ENCODE measurements at places on chromosomes 2 and 18.
A peak's percentile ranks its signal among the peaks of the same experiment; 100 is the strongest.

- peak; percentile 23 for DNase-seq
These were observed 3.5 kb upstream of the EMILIN1 start for GRCh38 chr2:27074738-27075565.

DNA sequence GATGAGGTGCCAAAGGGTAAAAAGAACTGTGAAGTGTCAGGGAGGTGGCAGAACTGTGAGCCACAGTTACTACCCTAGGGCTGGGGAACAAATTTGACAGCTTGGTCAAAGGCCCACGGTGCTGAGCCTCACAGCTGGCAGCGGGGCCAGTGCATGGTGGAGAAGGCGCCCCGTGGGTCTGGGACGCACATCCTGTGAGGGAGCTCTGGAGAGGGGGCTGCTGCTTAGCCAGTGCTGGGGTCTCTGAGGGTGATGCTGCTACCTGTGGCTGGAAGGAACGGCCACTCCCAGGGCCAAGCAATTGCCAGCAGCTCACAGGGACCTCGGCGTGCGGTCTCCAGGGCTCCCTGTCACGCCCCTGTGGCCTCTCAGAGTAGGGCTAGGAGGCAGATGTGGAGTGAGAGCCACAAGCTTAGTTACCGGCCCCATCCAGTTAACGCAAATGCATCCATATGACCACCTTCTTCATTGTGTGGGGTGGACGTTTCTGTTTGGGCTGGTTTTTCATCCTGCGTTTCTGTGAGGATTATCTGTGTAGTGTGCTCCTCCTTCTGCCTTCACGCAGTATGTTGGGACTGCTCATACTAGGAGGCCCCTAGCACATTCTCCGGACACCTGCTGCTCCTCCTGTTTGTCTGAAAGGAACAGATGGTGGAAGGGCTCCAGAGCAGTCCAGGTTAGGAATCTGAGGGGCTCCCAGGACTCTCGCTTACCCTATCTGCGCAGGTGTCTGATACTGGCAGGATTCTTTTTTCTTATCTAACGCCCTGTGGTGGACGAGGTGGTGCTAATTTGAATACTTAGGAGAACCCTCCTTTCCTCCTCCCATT is 26.0 kb downstream of the STK25 start:
- no peak for DNase-seq

- DNase-seq = no peak
These were observed 82.9 kb downstream of the GRB14 start for GRCh38 chr2:164538240-164538866.

DNA sequence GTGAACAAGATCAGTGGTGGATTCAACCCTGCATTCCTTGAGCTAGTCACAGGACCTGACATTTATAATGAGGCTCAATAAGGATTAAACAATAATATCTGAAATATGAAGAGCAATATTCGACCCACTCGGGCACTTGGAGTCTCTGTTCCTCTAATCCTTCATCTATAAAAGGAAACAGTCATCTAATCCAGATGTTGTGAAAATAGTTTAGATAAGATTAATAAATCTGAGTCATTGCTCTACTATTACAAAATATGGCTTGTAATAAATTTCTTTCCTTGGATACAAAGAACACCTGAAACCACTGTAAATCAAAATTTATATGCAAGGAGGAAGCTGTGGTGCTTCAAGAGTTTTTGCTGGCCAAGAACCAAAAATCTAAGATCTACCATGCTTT is 846.9 kb upstream of the ACVR2A start:
- DNase-seq = no peak

GRCh38 chr2:150391779-150392178 is 95.7 kb downstream of the RND3 start:
- DNase-seq = no peak

GRCh38 chr2:240211598-240212424 is 71.4 kb upstream of the OTOS start:
- DNase-seq = no peak

GRCh38 chr18:21934766-21935015 is 194.1 kb downstream of the MIB1 start:
- no peak for DNase-seq

DNA sequence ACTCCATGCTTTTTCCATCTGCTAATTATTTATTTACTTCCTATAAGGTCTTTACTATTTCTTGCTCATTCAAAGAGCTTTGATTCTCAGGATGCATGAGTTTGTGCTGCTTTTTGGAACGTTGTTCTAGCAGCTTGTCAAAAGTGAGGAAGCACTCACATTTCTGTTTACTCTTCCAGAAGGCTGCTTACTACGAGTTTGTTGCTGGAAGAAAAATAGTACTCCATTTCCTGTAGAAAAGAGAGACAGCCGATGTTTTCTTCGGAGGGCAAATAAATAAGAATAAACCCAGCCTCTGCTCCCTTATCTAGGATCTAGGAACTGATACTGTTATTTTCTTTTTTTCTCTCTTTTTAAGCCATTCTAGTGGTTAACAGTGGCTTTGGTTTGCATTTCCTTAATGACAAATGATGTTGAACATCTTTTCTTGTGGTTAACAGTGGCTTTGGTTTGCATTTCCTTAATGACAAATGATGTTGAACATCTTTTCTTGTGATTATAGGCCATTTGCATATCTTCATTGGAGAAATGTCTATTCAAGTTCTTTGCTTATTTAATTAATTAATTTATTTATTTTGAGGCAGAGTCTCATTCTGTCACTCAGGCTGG is 20.5 kb downstream of the CYP27A1 start:
- no peak for DNase-seq

- no peak for DNase-seq
These were observed 165.6 kb downstream of the KLHL29 start for GRCh38 chr2:23550553-23550952.

DNA sequence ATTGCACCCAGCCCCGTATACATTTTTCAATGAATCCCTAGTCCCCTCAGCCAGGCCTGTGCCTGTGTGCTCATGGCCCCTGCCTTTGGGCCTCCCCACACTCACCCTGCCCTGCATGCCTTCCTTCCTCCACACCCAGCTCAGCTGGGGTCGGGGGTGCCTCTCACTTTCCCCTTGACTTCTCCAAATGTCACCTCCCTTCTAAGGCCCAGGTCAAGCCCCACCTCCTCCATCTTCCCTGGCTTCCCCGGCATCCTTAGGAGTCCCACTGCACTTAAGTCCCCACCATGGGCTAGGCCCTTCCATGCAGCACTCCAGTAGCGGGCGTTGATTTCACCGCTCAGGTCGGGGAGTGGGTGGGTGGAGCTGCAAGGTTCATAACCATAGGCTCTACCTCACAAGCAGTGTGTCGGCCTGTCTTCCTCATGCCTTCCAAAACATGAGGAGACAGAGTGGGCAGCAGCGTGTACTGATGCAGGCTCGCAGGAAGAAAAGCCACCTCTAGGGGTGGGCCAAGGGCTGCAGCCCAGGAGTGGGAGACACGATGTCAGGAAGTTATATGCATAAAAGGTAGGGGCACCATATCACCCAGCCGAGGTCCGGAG is 47.7 kb downstream of the DNMT3A start:
- DNase-seq = no peak

GRCh38 chr2:159737292-159737916 is 25.1 kb downstream of the MARCHF7 start:
- no peak for DNase-seq

DNA sequence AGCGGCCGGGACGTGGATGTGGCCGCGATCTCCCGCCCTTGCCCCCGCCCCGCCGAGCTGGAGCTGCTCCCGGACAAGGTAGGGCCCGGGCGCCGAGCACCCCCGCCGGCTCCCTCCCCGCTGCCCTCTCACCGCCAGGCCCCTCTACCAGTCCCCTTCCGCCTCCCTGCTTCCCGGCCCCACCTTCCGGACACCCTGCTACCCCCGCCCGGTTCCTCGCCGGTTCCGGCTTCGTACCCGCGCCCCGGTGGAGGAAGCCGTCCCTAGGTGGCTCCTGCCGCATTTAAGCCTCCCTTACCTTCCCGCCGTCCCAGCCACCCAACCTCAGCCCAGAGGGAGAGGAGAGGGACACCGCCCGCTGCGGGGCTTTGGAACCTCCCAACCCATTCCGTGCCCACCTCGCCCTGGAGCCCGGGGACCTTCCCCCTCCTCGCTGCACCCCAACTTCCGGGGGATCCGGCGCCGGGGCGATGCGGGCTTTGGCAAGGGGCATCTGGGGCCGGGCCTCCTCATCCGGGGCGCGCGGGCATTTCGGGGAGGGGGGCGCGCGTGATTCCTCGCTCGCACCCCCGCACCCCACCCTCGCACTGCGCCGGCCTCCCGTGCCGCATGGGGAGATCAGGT is 475 bp downstream of the B3GNT2 start:
- peak; percentile 32 for DNase-seq

GRCh38 chr18:24071029-24071428 is 56.5 kb downstream of the TTC39C start:
- no peak for DNase-seq

DNA sequence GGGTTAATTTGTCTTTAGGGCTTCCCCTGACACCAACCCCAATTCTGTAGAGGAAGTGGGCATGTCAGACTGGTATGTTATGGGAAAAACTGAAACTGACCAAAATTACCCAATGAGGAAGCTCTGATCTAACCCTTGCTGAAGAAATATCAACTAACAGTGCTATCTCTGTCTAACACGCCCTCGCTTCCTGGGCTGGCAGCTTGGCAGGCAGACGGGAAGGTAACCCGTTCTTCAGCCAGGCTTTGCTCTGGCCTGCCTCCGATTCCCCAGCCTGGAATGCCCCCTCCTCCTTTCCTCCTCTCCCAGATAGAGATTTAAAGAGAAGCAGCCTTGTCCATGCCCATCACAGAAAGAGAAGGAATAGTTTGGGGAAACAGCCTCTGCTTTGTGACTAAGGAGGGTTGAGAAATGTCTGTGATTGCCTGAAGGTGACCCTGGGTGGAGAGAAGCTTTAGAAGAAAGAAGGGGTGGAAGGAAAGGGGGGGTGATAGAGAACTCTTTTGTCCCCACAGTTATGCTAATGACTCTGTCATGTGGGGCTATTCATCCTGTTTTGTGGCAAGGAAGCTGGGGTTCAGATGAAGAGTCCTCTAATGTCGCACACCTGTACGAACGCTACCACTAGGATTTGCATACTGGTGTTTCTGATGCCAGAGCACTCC is 15.4 kb downstream of the HK2 start:
- peak; percentile 30 for DNase-seq

- DNase-seq = no peak
These were observed 61.0 kb downstream of the ANKRD44 start for GRCh38 chr2:197249381-197250083.

- DNase-seq = no peak
These were observed 81.3 kb downstream of the LIMS1 start for GRCh38 chr2:108615480-108616090.
